Activated T-cell treated with anti-CD3 and anti-CD28 coated beads for 24 hours (primary cell): ENCODE measurements at places on chromosomes 12 and 14.

DNA sequence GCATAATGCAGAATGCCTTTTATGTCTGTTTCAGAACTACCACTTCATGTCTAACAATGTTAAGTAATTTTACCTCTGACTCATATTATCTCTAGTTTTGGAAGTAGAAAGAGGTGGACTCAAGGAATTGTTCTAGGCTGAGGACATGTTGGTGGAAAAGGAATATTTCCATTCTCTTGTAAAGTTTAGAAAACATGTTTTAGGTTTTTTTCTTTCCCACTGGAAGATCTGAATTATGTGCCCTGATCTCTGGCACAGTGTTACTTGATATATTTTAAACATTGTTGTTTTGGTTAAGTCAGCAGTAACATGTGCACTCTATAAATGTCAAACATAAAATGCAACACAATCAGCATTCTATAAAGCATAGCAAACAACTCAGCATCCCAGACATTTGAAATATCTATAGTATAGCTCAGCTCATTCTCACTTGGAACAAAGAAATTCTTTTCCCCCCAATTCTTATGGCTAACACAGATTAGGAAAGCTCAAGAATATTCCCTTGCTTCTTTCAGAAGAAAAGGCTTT lies 202.3 kb downstream of the STXBP6 start:
- DNase-seq, result no peak

DNA sequence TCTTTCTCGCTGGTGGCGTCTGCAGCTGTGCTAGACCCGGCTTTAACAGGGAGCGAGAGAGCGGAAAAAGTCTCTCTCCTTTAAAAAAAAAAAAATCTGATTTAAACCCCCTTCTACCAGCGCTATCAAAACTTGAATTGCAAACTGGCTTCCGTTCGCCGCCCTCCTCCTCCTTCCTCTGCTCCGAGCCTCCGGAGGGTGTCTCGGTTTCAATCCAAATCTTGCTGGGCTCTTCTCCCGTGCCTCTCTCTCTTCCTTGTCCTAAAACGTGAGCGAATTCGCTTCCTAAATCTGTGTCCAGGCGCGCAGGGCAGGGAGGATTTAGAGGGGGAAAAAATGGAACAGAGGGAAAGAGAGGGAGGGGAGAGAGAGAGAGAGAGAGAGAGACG lies 272 bp downstream of the TBX3 start:
- no peak for DNase-seq

DNA sequence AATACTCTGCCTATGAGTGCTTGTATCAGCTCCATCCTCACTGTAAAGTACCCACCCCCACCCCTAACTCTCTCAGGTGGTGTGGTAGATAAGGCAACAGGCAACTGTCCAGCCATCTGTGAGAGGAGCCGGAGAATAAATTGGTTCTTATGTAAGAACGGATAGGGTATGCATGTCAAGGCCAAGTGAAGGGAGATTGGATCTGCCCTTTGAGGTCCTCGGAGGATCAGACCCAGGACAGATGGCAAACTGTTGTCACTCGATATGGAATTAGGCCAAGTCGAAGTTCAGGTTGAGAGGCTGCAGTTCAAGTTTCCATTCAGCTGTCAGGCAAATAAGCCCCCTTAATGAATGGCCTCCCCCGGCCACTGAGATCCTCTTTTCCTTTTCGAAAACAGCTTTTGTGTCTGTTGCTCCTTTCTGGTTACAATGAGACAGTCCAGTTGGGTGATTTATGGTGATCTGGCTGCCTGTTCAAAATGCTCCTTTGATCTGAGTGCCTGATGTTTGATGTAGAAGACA lies 120.3 kb downstream of the VRK1 start:
- no peak for DNase-seq

DNA sequence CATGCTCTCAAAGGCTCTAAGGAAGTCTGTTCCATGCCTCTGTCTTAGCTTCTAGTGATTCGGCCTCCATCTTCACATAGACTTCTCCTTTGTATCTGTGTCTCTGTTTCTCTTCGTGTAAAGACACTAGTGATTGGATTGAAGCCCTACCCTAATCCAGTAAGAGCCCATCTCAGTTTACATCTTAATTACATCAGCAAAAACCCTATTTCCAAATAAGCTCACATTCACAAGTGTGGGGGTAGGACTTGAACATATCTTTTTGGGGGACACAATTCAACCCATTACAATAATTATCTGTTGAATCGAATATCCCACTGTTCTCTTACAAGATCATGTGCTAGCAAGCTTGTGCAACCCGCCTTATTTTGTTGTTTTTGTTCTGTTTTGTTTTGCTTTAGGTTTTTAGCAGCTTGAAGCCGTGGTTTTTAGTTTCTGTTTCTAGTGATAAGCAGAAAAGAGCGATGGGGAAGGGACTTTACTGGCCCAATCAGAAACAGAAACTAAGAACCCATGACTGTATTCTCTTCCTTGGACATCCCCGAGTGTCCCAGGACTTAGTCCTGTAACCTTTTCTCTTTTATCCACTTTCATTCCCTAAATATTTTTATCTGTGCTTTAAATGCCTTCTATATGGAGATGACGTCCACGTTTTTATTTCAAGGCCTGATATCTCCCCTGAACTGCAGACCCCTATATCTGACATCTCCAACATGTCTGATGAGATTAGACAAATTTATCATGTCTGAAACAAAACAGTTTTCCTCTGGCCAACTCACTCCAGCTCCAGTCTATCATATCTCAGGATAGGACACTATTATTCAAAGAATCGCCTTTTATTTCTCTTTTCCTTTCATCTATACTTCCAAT lies 353.0 kb downstream of the CCDC91 start:
- DNase-seq, result no peak

GRCh38 chr14:35201066-35201465 lies 78.7 kb downstream of the PRORP start:
- no peak for DNase-seq

GRCh38 chr14:89435492-89435891 lies 18.5 kb upstream of the FOXN3 start:
- no peak for DNase-seq

DNA sequence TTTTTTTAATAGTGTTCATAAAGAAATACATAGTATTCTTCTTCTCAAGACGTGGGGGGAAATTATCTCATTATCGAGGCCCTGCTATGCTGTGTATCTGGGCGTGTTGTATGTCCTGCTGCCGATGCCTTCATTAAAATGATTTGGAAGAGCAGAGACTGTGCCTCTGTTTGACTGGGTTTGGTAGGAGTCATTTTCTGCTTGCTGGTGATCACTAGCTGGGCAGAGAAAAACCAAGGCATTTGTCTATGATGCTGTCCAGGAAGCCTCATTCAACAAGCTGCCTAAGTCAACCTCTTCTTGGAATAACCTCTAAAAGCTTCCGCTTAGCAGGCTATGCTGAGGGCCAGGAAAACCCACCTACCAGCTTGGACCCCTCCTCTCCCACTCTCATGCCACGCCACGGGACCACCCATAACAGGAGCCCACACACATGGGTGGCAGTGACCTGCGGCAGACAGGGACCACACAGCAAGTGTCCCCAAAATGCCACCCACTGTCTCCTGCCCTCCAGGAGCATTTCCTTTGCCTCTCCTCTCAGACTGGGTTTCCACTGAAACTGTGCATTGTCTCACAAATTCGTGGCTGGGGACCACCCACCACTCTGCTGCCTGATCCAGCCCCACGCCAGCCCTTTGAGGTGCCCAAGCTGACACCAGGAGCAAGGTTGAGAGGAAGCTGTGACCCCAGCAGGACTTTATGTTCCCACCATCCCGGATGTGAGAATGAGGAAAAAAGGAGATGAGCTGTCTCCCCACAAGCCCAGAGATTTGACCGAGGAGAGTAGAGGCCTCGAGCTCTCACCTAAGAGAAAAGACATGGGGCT lies 36.8 kb downstream of the DAD1 start:
- DNase-seq, result no peak
